ENCODE measurements at places on chromosomes 6 and 20.
A peak's percentile ranks its signal among the peaks of the same experiment; 100 is the strongest.

GRCh38 chr6:16273256-16273655, 34.9 kb downstream of the GMPR start:
- DNase-seq: no peak

GRCh38 chr6:3610921-3611320, 140.6 kb downstream of the PXDC1 start:
- no peak for DNase-seq

- no peak for DNase-seq
Observed at GRCh38 chr6:14436592-14437132, 319.1 kb downstream of the CD83 start.

GRCh38 chr6:17831135-17831534, 124.4 kb upstream of the NUP153 start:
- DNase-seq: no peak

GRCh38 chr6:56246881-56247653, at the start of gene COL21A1:
Gene COL21A1, minus strand, starts transcription at chr6:56247580. Its CDS starts 64,962 bp downstream, at chr6:56182618.
- peak; percentile 57 for DNase-seq

DNA sequence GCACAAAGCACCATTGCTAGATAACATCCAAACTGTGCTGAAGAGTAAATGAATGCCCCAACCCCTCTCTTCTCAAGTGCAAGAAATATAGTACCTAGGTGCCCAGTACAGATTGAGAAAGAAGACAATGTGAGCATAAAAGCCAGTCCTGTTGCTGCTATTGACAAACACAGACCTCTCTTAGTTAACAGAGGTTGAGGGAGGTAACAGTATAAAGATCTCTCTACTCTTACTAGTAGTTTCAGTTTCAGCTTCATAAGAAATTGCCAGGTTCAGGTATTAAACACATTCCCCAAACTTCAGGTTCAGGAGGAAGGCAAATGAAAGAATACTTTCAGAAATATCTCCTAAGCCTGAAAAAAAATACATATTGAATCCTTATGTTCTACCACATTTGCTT, 31.4 kb downstream of the TBC1D32 start:
- DNase-seq: no peak

- no peak for DNase-seq
Observed at GRCh38 chr6:142262231-142262630, 39.6 kb upstream of the ADGRG6 start.

DNA sequence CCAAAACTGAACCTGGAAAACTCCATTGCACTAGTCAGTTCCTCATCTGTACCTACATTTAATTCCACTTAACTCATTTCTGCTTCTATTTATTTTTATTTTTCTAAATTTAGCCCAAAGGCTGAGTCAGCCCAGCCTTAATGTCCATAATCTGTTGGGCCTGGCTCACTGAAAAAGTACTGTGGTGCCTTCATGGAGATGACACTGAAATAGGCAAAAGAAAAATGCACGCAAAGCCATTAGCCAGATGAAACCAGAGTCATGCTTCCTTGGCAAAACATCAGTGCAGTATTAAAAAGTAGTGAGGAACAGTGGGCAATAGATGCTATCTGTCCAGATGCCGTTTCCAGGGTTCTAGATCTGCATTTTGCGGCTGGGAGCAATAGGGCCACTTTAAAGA, 14.7 kb upstream of the PLCB4 start:
- no peak for DNase-seq

GRCh38 chr6:25026723-25027122, 91.0 kb upstream of the RIPOR2 start:
- DNase-seq: no peak

DNA sequence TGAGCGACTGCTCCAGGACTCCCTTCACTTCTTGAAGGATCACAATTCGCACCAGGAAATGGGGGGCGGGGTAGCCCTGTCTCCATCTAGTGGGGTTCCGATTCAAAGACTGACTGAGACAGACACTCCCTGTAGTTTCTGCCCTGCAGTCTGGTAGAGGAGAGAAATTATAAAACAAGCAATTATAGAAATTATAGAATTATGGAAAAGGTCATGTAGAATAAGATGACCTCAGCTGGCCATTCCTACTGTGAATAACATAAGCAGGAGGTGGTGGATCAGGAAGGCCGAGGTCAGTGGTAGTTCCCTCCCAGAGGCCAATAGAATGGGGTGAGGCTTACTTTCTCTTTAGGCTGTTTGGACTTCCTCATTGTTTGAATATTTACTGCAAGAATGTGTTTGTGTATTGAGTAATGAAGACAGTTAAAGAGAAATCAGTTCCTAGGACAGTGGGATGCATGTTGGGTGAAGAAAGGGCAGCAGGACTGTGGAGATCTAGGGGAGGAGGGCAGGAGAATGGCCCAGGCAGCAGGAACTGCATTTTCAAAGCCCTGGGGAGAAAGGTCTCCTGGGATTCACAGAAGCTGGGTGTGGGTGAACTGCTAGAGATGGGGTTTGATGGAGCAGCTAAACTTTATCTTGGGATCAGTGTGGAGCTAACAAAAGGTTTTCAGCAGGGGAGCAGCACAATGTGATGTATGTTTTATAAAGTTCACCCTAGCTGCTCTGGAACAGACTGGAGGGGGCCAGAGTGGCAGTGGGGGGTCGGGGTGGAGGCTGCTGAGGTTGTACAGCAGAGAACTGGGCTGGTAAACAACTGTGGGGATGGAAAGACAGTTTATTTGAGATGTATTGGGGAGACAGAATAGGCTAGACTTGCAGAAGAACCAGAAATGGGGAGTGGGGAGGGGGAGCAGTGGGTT, 2.1 kb downstream of the ZNF341 start:
- DNase-seq: no peak

DNA sequence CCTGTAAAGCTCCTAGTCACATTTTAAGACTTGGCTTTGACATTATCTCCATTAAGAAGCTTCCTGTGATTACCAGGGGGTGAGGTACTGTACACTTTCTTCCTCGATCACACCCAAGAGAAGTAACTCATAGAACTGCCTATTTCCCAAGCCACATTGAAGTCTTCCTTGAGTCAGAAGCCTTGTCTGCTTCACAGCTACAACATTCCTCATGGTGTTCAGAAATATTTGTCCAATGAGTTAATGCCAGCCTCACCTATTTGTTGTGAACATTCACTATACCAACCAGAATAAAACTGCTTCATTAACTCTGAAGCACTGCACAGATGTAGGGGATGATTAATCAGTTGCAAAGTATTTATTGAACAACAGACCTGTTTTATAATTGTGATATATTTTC, 622.3 kb downstream of the PTPRT start:
- no peak for DNase-seq

DNA sequence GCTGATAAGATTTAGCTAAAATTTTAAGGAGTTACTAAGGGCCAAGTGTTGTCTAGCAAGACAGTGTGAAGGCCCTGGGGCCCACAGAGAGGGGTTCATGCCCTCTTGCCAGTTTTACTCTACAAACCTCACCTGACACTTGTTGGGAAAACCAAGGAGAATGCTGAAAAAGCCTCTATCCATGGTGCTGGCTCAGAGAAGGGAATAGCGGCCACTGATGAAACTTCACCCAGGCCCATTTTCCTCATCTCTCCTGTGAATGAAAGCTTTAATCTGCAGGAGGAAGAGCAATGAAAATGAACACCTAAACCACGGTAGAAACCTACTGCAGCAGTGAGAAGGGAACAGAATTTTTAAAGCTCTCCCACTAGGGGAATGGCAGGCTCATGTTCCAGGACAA, 317.3 kb upstream of the CNR1 start:
- no peak for DNase-seq

DNA sequence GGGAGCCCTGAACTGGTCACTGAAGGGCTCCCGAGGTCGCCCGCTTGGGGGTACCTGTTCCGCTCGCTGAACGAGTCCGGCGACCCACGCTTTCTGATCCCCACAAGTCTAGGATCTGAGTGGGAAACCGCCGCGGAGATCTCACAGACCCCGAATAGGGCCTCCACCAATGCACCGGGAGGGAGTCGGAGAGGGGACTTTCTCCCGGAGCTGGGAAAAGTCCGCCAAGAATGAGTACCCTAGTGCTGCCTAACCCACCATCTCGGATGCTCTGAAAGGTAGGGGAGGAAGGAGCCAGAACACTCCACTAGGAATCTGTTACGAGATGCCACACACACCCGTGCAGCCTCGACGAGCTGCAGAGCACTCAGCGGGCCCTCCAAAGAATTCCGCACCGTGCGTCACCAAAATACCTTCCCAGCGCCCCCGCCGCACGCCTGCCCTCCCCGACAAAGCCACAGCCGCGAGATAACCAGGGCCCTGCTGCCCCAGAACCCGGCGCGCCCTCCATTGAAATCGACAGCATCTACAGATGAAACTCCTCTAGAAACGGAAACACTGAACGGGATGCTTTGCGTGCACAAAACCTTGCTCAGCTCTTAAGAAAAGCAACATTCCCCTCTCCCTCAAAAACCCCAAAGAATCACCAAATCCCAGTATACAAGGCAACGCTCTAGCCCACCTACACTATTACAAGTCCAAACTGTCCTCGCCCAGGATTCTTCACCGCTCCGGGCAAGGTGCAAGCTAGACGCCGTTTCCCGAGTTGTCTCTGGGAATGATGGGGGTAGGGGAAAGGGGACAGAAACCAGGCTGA, 686 bp downstream of the COL12A1 start:
- DNase-seq: peak; percentile 23

GRCh38 chr6:139181236-139181635, 46.4 kb downstream of the HECA start:
- no peak for DNase-seq

GRCh38 chr6:21588481-21589351, 4.8 kb upstream of the SOX4 start:
- DNase-seq: peak; percentile 53

DNA sequence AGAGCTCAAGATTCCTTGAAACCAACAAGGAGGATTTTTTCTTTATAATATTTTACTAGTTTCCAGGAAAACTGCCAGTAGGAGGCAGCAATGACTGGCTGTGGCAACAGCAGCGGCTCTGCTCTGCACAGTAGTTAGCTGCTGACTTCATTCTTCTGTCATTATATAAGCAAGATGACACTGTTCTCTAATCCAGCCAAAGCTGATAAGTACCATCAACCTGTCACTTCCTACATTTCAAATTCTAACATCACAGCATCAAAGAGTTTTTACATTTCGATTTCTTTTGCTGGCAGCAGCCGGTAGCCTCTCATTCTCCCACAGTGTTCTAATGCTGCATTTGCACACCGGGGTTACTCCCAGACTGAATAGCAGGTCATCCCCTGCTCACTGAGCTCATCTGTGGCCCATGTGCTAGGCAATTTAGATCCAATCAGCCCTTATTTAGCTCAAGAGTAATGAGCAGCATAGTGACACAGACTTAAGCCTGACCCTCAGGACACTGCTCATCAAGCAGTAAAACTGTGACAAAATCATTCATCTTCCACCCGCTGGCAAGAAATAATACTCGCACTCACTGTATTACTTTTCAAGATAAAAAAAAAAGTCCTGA, 67.8 kb downstream of the MMS22L start:
- DNase-seq: peak; percentile 33

- no peak for DNase-seq
Observed at GRCh38 chr6:36442103-36442670, 467 bp downstream of the PXT1 start.

GRCh38 chr6:126204598-126204997, 135.3 kb upstream of the CENPW start:
- DNase-seq: no peak

DNA sequence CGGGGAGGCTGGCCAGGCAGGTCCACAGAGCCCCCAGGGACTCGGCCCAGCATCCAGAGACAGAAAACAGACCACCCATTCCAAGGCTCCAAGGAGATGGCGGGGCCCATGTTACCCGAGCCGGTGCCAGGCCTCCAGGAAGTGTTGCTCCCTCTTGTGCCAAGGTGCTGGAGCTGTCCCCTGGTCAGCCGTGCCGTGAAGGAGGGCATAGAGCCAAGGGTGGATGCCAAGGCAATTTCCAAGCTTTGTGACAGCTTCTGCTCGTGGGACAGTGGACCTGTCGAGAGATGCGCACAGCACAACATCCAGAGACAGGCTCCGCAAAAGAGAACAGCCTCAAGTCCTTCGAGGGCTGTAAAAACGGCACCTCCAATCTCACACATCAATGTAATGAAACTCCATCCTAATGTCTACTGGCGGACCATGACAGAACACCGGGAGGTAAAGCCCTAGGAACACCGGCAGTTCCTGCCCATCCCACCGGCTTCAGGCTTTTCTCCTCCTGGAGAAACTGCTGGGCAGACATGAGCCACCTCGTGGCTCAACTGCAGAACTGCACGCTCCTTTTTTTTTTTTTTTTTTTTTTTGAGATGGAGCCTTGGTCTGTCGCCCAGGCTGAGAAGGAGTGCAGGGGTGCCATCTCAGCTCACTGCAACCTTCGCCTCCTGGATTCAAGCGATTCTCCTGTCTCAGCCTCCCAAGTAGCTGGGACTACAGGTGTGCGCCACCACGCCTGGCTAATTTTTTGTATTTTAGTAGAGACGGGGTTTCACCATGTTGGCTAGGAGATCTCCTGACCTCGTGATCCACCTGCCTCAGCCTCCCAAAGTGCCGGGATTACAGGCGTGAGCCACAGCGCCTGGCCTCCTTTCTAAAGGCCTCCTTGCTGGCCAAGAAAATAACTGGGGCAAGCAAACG, 30.9 kb upstream of the AVP start:
- peak; percentile 23 for DNase-seq

- DNase-seq: no peak
Observed at GRCh38 chr20:14801591-14802325, 464.3 kb upstream of the FLRT3 start.

GRCh38 chr20:719816-720215, 44.2 kb upstream of the SCRT2 start:
- DNase-seq: no peak

DNA sequence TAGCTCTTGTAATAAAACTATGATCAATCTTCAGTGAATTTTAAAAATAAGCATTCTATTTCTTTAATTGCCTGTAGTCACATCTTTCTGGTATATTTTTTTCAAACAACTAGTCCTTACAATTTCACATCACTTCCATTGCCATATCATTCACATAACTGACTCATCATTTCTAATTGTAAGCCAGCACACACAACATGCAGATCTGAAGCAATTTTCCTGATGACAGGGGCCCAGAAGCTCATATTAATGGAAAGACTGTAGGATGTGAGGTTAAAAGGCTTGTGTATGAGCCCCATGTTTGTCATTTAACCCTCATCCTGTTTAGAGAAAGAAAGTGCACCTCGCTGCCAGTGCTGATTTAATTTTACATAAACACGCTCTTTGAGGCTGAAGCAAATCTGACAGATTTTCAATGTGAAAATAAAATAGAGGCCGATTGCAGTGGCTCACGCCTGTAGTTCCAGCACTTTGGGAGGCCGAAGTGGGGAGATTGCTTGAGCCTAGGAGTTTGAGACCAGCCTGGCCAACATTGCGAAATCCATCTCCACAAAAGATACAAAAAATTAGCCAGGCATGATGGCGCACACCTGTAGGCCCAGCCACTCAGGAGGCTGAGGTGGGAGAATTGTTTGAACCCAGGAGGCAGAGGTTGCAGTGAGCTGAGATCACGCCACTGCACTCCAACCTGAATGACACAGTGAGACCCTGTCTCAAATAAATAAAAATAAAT, 40.1 kb upstream of the LTV1 start:
- no peak for DNase-seq

- DNase-seq: no peak
Observed at GRCh38 chr6:2883673-2884072, 19.4 kb downstream of the SERPINB9 start.
